Adipocyte (in vitro differentiated cells): ENCODE measurements at places on chromosomes 1 and 21.

DNA sequence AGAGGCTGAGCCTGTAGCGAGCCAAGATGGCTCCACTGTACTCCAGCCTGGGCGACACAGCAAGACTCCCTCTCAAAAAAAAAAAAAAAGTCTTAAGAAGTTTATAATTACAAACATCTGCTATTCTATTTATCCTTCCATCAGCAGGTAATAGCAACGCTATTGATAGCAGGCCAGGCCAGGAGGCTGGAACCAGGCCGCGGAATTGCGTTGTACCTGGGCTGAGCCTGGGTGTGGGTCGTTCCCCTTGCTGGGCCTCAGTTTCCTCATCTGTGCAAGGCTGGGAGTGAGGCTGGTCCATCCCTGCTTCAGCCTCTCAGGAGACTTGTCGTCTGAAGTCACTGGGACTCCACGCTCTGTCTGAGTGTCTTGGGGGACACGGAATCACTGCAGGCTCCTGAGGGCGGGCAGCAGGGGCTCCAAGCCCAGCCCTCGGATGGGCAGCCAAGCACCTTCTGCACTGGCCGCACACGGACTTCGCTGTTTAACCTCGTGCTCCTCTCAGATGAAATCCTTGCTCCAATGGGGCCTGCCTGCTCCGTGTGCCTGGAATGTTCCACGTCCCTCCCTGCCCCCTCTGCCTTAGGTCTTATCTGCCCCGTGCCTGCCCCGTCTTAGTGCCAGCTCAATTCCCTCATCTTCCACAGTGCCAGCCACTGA lies 103.9 kb upstream of the C1orf174 start:
- no peak for DNase-seq

- DNase-seq: peak; percentile 45
Measured at GRCh38 chr1:201883786-201884185, 4.9 kb upstream of the SHISA4 start.

DNA sequence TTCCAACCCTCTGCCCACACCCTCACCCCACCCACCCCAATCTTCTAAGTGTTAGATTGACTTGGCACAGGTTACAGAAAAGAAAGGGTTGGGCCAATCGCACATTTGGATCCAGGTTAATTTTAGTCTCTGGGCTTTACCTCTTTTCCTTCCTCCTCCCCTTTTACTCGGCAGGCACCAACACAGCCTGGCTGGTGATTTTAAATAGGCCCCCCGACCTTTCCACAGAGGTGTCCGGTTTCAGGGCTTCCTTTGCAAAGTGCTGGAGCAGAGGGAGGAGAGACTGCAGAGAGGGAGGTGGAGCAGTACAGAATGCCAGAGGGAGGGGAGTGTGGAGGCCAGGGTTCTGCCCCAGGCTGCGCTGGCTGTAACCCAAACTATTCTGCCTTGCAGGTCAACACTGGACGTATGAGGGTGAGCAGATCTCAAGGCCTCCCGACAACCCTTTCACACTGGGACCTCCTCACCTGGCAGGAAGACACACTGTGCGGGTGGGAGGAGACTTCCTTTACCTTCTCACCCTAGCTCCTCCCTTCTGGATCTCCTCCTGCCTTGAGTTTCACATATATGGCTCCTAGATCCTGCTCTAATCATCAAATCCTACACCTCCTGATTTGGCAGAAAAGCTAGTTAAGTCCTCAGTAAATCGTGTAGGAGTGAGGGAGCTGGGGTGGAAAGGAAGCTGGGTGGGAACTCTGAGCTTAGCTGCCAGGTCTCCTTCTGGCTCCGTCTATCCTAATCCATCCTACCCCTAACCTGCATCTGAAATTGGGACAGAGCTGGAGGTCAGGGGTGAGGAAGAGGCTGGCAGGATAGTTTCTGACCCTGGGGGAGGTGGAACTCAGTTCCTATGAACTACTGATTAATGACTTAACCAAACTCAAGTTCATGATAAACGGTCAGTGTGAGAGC lies 2.4 kb downstream of the CA14 start:
- DNase-seq: peak; percentile 46

- DNase-seq: no peak
Measured at GRCh38 chr1:18183533-18183932, 75.9 kb downstream of the IGSF21 start.

- no peak for DNase-seq
Measured at GRCh38 chr1:95286479-95286878, 52.5 kb downstream of the RWDD3 start.

DNA sequence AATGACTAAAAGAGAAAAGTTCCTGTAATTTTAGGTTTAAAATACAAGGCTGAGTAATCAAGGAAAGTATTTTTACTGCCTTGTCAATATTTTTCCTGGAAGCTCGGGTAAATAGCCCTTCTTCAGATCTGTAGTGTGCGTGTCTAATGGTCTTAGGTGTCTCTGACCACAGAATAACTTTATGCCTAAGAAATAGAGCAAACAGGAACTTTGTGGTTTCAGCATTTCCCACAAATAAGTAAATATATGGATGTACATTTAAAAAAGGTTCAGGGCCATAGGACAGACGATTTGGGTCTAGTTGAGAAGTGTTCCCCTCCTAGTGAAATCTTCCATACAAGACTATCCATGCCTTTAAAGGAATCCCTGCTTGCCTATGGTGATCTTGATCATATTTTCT lies 107.0 kb downstream of the ZC3H11B start:
- DNase-seq: no peak

- peak; percentile 24 for DNase-seq
Measured at GRCh38 chr21:20882462-20883407, 115.5 kb upstream of the NCAM2 start.

GRCh38 chr1:225652729-225653462 lies at the start of gene ENAH:
Gene ENAH, minus strand, starts transcription at chr1:225653123. Its CDS starts 433 bp downstream, at chr1:225652690.
- peak; percentile 95 for DNase-seq

DNA sequence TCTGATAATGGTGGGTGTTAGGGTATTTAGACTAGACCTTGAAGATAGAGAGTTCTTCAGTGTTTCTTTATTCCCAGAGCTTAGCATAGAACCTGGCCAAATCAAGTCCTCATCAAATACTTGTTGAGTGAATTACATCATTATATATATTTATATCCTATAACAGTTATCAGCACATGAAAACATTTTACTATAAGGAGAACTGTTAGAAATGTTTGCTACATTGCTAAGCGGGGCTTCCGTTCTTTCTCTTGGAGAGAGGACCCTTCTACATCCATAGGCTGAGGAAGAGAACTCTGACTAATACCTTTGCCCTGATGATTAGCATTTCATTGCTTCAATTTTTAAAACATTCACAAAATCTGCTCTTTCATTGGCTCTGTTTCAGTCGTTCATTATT lies 66.5 kb upstream of the NBL1 start:
- DNase-seq: no peak

DNA sequence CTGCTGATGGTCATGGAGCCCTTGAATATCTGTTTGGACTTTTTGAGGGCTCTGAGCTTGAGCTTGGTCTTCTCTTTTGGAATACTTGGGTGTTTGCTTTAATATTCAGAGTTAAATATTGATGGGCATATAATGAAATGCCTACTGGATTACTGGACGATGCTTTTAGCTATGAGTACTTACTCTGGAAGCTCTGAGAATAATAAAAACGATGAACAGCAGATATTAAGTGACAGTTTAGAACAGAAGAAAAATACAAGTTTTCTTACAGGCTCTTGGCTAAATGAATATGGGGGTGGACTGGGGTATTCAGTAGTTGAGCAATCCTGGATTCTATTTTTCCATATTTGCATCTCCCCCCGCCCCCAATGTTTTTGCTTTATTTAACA lies 20.7 kb downstream of the GALNT2 start:
- DNase-seq: no peak

- DNase-seq: peak; percentile 5
Measured at GRCh38 chr1:33366762-33367484, 46.0 kb upstream of the A3GALT2 start.

DNA sequence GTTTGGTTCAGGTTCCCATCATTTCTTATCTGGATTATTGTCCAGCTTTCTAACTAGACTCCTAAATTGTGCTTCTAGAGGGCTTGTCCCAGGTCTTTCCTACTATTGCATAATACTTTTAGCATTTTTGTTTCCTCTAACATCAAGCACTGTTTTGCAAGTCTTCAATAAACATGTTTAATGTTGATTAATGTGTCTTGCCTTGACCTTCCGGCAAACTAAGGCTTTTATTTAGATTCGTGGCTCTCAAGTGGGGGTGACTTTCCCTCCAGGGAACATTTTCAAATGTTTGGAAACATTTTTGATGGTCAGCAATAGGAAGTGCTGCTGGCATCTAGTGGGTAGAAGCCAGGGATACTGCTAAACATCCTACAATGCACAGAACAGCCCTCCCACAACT lies 90.7 kb downstream of the RPE65 start:
- peak; percentile 50 for DNase-seq

DNA sequence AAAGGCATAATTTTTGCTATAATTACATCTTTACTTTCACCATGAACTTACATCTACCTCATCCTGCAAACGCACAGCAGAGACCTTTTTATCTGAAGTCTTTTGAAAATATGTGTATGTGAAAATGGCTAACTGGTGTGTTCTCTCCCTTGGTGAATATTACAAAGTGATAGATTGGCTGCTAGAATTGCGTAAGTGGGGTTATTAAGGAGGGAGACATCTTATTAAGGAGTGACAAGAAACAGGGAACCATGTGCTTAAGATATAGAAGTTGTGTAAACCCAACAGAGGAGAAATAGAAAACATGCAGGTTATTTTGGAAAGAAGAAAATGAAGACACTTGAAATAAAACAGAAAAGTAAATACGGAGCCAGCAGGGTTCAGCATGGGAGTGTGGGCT lies 7.8 kb downstream of the KCNJ15 start:
- DNase-seq: no peak

GRCh38 chr1:31663622-31664452 lies 19.2 kb upstream of the PEF1 start:
- peak; percentile 71 for DNase-seq

GRCh38 chr1:228463009-228463558 lies 24.1 kb upstream of the RNF187 start:
- no peak for DNase-seq

- peak; percentile 30 for DNase-seq
Measured at GRCh38 chr21:37389456-37389855, 22.9 kb downstream of the DYRK1A start.

DNA sequence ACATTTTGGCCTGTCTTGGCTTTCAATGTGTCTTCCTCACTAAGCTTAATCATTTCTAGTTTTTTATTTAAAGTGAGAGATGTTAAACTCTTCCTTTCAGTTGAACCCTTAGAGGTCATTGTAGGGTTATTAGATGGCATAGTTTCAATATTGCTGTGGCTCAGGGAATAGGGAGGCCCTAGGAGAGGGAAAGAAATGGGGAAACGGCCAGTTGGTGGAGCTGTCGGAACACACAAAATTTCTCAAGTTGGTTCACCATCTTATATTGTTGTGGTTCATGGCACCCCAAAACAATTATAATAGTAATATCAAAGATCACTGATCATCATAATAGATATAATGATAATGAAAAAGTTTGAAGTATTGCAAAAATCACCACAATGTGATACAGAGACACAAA lies 31.4 kb upstream of the KAZN start:
- DNase-seq: peak; percentile 15

DNA sequence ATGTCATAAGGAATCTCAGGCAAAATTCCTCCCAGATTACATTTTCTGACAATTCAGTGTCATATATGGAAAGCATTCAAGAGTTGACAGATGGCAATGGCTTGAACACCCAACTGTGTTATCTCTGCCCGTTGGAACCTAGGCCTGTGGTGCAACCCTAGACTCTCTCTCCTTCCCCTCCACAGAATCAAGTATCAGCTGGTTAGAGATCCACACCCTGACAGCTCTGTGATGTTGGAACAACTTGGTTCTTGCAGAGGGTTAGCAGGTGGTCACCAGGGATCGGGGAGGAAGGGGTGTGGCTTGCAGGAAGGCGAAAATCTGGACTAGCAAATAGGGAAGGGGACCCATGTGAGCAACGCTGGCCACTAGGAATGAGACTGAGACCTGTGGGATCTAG lies 26.3 kb downstream of the PCSK9 start:
- DNase-seq: no peak

DNA sequence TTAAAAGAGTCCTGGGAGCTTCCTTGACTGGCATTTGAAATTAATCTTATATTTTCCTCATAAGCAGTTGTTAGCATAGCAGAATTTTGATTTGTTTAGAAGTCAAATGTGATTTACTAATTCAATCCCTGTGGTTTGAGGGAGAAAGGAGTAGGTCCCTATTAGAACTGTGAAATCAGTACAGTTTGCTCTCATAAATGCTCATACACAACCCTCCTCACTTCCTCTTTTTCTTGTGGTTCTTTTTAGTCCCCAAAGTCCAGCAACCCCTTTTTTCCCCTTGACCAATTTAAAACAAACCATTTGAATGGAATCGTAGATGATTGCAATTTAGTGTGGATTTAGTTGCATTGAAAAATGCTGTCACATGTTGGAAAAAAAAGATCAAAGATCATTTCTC lies 9.2 kb upstream of the IFI44 start:
- DNase-seq: no peak

DNA sequence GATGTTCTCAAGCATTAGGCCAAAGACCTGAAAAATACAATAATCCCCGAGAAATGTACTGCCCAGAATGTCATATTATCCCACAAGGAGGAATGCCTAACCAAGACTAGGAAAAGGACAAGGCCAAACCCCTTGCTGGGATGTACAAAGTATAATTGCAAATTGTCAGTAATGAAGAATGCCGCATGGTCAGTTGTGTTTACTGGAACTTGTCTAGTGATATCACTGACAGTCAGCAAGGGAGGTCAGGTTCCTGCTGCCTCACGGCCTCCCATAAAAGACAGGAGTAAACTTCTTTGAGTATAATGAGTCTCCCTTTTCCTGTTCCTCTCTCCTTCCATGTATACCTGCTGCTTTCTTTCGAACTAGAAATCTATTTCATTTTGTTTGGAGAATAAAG lies 222.8 kb downstream of the RHOU start:
- DNase-seq: no peak

- DNase-seq: no peak
Measured at GRCh38 chr21:44712203-44713028, 1.0 kb upstream of the TSPEAR start.

DNA sequence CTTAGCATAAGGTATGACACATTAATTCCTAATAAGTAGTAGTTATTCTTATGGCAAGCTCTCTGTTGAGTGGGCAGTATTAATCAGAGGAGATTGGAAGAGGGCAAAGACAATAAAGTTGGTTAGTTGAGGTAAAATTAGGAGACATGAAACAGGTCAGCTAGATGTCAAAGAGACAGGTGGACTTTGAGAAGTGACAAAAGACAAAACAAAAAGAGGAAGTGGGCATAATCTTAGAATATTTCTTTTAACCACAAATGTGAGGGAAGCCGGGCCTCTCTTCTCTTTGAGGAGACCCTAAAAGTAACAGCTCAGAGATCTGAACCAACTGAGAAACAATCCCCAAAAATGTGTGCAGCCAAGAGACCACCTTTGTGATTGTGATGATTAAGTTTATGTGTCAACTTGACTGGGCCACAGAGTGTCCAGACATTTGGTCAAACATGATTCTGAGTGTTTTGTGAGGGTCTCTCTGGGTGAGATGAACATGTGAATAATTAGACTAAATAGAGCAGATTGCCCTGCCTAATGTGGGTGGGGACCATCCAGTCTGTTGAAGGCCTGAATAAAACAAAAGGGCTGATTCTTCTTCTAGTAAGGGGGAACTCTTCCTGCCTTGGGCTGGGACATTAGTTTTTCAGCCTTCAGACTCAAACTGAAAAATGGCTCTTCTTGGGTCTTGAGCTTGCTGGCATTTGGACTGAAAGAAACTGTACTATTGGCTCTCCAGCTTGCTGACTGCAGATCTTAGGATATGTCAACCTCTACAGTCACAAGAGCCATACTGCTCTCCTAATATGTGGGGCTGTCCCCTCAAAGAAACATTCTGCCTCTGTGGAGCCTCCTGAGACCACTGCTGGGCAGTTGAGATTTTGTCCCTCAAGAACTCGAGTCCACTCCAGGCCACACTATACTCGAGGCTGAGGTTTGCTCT lies 40.0 kb downstream of the FCRL5 start:
- no peak for DNase-seq
